ENCODE measurements at places on chromosomes 4 and X.

DNA sequence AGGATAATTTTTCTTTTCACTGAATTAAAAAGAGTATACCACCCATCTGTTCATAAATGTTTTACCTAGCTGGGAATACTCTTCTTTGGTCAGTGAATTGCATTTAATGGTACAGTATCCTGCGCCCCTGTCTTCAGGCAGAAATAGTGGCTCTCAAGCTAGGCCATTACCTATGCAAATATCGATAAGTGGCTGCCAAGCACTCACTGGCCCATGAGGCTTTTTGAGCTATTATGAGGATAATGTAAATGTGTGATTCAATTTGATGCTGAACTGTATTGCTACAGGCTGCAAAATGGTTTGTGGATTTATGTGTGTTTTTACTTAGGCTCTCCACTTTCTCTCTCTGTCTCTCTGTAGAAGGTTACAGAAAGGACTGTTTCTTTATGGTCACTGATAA, 30.1 kb upstream of the MTMR1 start:
- DNase-seq: no peak

DNA sequence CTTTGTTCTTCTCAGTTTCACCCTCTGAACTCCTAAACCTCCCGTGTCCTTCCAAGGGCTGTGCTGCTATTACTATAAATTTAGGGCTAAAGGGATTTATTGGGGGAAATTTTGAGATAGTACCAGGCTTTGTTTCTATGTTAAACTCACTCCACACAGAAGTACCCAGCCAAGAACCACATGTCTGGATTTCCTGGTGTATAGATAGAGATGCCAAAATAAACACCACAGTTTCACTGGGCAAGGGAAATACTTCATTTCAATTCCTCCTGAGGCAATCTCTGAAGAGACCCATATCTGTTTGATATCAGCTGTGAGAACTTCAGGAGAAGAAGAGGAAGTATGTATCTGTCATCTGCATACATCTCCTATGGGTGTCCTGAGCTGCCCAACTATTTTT, 21.7 kb upstream of the CLNK start:
- DNase-seq: peak; percentile 32

- no peak for DNase-seq
Measured at GRCh38 chrX:71164071-71164470, 19.4 kb downstream of the NLGN3 start.

DNA sequence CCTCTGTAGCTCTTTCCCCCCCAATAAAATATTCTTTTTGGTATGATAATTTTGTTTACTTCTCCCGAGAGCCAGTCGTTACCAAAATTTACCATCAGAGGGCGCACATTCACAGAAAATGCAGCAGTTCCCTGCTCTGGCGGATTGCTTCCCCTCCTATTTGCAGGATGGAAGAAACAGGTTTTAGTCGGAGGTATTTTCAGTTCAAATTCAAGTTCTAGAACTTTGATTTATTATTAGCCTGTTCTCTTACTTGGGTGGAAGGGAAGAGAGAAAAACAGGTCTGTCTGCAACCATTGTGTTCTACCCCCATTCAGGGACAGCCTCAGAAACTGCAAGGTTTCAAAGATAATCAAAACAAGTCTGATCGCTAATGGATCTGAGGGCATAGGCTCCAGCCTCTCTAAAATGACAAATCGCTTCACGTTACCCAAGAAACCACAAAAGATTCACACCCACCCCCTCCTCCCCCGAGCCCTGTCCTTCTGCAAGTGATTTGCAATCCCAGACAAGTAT, 263.8 kb upstream of the RPS6KA3 start:
- DNase-seq: no peak

- DNase-seq: no peak
Measured at GRCh38 chr4:138225477-138225876, 16.7 kb downstream of the SLC7A11 start.

DNA sequence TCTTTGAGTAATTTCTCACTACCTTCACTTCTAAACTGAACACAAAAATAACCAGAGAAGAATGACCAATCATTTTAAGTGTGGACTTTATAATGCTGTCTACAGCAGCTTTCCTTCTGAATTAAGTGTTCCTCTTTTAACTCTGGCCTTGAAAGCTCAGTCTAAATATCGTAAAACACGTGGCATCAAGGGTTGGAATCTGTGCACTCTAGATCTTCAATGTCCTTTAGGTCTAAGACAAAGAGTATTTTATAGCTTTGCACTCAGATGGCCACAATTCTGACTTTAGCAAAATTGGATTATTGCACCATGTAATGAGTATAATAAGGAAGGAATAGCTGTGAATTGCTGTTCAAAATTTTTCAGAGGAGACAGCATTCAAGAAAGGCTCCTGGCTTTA, 197.1 kb upstream of the UGT8 start:
- no peak for DNase-seq

- no peak for DNase-seq
Measured at GRCh38 chr4:40577588-40578253, 51.9 kb downstream of the RBM47 start.

- DNase-seq: no peak
Measured at GRCh38 chr4:182105416-182105815, 137.8 kb upstream of the TENM3 start.

- DNase-seq: no peak
Measured at GRCh38 chr4:89071311-89071710, 14.3 kb upstream of the FAM13A start.

DNA sequence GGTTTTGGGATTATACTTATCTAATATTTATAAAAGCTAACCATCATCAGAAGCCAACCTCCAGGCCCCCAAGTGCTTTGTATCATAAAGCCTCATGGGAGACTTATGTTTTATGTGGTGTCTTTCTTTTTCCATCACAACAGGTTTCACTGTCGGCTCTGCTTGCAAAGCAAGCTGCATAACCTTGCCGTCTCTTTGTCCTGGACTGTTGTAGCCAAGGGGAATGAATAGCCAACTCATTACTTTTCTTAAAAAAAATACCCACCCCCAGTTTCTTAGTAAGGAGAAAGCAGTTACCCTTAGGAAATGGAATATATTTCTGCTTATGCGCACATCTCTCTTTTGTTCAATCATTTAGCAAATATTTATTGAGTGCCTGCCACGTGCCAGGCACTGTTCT, 40.7 kb downstream of the FAM184B start:
- no peak for DNase-seq

DNA sequence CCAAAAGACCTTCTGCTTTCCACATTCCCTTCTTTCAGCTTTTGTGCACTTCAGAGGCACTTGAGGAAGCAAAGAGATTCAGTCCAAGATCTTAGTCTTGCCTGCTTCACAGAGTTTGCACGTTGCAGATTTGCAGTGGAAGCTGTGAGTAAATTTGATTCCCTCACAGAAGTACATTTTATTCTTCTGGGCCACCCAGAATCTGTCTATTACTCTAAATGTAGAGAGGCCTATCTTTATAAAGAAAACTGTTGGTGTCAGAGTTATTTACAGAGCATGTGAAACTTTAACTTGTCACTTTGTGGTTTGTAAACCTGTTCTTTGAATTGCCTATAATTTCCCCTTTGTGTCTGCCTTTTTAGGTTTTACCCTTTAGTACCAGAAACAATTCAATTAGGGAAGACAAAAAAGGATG, 15.5 kb downstream of the SPRY1 start:
- no peak for DNase-seq

DNA sequence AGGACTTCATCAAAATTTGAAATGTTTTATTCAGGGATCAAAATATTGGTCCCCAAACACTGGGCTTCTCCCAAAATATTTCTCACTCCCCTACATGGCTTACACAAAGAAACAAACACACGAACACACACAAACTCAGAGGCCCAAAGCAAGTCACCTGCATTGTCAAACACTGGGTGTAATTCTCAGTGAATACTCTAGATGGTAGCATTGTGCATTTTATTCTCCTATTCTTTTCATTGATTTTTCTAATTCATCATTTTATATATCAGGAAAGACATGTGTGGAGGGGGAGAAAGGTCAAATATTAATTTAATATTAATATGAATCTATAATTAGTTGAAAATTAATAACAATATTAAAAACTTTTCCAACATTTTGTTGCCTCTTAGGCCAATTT, 72.3 kb upstream of the TNMD start:
- DNase-seq: no peak

- DNase-seq: no peak
Measured at GRCh38 chr4:145351922-145352321, 129.7 kb upstream of the SMAD1 start.

DNA sequence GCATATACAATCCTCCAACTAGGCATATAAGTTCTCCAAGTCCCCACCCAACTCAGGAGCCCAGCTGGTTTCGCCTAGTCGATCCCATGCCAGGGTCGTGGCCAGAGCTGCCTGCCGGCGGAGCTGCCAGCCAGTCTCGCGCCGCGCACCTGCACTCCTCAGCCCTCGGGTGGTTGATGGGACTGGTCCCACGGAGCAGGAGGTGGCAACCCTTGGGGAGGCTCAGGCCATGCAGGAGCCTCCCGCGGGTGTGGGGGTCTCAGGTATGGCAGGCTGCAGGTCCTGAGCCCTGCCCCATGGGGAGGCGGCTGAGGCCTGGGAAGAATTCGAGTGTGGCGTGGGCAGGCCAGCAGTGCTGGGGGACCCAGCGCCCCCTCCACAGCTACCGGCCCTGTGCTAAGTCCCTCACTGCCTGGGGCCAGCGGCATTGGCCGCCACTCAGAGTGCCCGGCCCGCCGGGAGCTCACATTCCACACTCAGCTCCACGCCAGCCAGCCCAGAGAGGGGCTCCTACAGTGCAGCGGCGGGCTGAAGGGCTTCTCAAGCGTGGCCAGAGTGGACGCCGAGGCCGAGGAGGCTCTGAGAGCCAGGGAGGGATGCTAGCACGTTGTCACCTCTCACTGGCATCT, 1086.4 kb upstream of the PCDH10 start:
- no peak for DNase-seq

DNA sequence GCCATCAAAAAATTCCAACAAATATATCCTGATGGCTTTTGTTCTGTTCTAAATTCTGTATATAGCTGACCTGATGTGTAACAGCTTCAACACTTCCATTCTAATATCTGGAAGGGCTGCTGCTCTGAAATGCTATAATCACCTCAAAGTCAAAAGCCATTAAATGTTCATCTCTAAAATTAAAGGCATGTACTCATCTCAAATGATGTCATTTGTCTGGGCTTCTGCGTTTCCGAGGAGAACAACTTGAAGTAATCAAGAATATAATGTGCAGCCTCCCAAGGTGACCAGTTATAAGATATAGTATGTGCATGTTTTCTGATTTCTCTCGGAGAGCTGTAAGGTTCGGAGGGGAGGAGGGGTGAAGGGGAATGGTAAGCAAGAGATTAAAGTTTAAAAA, 237.6 kb downstream of the SCFD2 start:
- DNase-seq: no peak

GRCh38 chr4:85964298-85964697, 395.6 kb downstream of the MAPK10 start:
- DNase-seq: no peak

GRCh38 chr4:22391551-22391950, 124.3 kb downstream of the ADGRA3 start:
- DNase-seq: no peak

GRCh38 chr4:77586951-77587383, 18.7 kb upstream of the CXCL13 start:
- no peak for DNase-seq

GRCh38 chr4:61201961-61202637, 2.0 kb downstream of the ADGRL3 start:
- no peak for DNase-seq

- no peak for DNase-seq
Measured at GRCh38 chrX:13536551-13536950, 32.9 kb upstream of the EGFL6 start.

GRCh38 chrX:136662104-136662503, 14.1 kb downstream of the CD40LG start:
- DNase-seq: no peak

- DNase-seq: no peak
Measured at GRCh38 chr4:36128689-36129088, 115.6 kb downstream of the ARAP2 start.

DNA sequence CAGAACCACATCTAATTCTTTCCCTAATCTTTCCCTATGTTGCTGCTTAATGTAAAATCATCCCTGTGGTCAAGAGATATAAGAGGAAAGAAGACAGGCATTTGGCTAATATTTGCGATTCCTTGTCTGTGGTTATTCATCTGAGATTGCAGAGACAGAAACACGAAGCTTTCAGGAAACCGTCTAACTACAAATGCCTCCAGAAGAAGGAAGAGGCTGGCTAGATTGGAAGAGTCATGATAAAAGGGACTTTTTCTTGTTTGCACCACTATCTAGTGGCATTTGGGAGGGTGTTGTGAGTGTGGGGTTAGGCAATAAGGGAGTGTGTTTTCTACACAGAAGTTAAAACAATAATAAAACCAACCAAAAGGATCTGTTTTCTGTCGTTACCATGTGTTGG, 43.9 kb downstream of the TMEM154 start:
- DNase-seq: no peak

- DNase-seq: no peak
Measured at GRCh38 chr4:87025614-87026041, 90.8 kb downstream of the AFF1 start.

DNA sequence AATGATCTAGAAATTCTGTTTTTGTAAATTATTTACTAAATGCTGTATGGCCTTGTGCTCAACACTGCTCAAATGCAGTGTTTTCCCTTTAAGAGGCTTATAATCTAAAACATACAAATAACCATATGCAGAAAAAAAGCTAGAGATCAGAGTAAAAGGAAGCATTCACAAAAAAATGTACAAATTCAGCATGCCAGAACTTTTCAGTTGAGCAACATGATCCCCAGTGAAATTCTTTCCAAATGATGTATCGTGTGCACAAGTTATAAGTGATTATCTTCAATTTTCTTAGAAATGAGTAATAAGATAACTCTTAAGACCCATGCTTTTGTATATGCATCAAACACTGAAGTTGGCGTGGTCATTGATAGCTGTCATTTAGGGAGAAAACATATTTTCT, 5.0 kb downstream of the GPC3 start:
- DNase-seq: no peak

DNA sequence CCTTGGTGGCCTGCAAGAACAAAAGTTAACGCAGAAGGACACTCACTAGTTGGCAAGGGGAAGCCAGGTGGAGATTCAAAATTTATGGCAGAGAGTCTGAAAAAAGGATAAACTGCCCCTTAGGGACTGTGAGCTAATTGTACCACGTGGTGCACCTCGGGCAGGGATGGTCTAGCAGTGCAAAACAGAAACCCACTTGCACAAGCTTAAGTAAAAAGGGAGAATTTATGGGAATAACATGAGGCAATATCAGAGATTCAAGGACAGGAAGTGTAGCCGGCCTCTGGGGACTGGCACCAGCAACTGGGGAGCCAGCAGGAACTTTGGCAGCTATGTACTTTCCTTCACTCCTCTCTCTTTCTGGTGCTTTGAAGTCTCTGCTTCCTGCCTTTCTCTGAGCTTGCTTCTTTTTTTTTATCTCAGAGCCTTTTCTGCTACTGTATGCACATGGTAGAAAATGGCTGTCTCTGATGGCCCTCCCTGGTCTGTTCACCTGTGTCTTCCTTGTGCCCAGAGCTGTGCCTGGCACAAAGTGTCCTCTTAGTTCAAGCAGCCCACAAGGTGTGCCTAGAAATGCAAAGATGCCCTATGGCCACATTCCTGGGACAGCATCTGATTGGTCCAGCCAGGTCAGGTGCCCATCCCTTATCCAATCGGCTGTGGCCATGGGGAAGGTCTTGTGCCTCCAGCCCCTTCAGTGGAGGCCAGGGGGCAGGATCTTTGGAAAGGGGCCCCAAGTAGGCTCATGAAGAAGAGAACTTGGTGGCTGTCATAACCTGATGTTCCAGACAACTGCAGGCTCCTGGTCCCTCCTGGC, 114.8 kb upstream of the ATP6AP2 start:
- DNase-seq: no peak
